ENCODE measurements at places on chromosomes 3 and 15.

DNA sequence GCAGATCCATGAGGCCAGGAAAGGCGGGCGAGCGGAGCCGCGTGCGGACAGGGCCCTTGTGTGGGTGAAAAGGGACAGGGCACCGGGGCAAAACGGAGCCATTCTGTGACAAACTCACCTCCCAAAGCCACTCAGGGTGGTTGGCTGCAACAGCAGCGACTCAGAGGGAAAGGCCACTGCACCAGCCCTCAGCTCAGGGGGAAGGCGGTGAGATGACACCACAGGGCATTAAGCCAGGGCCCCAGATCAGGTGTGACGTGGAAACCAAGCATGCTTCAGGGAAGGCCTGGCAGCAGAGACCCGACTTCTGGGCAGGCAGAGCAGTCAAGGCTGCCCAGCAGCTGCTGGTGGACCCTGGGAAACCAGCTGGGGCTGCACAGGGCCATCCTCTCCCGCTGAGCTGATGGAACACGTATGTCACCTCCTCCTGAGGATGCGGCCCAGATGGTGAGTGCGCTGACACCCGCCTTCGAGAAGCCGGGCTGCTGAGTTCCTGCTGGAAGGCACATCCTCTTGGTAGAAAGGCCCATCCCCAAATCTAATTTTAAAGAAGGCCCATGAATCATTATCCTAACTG lies 82.3 kb downstream of the CHSY1 start:
- no peak for DNase-seq

DNA sequence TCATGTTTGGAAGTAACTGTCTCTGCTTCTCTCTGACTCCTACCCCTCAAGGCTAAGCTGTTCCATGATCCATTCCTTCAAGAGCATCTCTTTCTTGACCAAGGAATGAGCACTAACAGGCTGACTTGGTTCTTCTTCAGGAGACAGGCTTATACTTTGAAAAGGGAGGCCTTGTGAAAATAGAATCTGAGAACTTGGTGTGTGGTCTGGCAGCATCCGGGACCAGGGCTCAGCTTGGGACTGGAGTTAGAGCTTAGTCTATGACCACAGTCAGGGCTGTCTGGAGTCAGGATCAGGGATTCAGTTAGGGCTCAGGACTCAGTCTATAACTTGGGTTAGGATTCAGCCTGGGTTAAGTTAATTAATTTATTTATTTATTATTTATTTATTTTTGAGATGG lies 44.9 kb upstream of the SLC6A6 start:
- DNase-seq = no peak

DNA sequence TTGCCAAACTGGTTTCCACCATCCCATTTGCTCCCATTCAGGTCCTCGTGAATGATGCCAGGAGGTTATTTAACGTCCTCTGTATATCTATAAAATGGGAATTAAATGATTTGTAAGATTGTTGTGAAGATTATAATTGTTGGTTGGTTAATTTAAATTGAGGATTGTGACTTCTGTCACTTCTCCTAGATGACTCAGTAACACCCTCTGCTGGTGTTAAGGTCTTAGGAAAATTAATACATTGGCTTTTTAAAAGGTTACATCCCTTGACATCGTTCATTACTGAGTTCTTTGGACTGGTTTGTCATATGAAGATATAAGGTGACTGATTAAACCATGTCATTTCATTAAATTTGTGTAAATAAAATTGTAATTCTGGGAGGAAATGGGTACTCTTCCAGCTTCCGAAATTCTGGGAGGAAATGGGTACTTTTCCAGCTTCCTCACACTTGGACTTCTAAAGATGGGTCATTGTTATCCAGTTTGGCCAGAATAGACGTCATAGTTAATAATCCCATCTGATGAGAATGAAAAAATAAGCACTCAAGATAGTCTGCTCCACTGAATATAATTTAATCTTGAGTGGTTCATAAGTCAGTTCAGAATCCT lies 33.3 kb upstream of the PAQR5 start:
- DNase-seq = peak; percentile 12

- no peak for DNase-seq
Measured at GRCh38 chr15:90862487-90862886, 5.9 kb upstream of the FURIN start.

GRCh38 chr3:186075489-186075888 lies 33.4 kb downstream of the ETV5 start:
- no peak for DNase-seq

DNA sequence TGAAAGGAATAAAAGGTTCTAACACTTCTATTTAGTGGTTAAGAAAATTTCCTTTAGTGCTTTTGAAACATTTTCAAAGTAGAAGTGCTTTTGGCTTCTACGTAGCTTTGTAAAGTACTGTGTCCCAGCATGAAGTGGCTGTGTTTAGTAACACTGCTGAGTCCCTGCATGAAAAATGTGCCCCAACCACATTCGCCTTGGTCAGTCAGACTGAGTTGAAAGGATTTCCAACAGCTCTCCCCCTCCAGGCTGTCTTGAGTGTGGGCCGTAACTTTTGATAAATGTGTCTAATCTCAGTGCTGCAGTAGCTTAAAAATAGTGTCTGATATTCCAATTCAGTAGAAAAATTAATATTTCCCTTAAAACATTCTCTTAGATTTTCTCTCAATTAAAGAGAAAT lies 115.0 kb downstream of the NR1D2 start:
- no peak for DNase-seq

DNA sequence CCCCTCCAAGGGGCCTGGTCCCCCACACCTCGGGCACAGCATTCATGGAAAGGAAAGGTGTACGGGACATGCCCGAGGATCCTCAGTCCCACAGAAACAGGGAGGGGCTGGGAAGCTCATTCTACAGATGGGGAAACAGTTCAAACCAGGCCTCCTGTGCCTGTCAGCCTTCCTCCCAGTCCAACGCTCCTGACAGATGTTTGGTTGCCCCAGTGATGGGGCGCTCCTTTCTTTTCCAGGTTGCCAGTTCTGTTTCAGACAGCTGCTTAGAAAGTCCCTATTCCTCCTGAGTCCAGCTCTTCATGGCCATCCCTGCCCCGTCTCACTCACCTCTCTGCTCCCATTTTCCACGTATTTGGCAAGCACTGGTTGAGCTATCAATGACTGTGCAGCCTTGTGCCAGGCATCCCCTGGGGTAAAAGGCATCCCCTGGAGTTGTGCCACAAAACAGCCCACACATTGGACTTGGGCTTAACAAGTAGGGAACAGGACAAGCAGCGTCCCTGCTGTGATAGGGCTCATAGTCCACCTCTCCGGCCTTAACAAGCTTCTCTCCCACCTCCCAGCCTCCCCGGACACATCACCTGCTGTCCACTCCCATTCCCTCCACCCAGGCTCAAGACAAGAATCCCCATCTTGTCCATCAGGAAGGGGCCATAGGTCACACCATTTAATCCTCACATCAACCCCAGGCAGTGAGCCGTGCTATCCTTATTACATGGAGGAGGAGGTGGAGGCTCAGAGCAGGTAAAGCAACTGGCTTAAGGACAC lies 6.6 kb downstream of the OXTR start:
- DNase-seq = no peak

DNA sequence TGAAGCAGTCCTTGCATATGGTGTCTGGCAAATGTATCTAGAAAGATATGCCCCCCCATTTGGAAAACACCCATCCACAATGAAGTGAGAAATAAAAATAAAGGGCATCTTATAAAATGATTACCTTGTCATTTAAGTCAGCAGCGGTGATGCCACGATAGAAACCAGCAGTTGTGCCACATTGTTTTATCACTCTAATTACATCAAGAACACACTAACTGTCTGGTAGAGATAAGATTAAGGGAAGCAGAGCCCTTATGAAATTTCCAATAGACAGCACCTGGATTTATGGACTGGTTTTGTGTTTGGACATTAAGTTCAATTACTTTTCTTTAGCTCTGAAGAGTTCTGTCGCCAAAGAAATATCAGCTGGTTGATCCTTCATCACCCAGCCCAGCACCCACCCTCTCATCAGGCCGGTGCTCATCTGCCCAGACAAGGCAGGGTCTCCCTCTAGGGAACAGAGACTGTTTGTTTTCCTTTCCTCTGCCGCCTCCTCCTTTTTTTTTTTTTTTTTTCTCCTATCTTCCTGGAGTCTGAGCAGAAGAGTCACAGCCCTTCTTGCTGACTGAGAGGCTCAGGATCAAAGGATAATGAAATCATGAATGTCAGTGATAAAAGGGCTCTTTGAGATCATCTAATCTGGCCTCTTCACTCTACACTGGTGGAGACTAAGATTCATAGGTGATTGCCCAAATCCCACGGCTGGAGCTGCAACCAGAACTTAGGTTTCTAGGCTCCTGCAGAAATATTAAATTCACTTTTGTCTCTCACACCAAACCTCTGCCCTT lies 464.1 kb downstream of the NTRK3 start:
- no peak for DNase-seq

- peak; percentile 19 for DNase-seq
Measured at GRCh38 chr15:26864664-26865191, 2.1 kb upstream of the GABRA5 start.

DNA sequence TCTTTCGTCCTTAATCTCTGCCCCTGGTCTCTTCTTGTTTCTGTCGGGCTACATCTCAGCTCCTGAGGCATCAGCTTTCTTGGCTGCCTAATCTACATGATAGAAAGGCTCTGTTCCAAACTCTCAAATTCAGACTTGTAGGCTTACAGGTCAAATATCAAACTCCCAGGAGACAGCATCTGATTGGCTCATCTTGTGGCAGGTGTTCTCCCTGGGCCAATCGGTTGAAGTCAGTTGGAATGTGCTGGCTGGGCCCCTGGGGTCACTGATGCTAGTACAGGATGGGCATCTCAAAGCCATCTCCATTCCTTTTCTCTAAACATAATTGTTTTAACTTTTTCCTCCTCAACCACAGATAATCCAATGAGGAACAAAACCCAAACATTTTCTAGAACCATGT lies 198.7 kb downstream of the CNTN3 start:
- DNase-seq = no peak

DNA sequence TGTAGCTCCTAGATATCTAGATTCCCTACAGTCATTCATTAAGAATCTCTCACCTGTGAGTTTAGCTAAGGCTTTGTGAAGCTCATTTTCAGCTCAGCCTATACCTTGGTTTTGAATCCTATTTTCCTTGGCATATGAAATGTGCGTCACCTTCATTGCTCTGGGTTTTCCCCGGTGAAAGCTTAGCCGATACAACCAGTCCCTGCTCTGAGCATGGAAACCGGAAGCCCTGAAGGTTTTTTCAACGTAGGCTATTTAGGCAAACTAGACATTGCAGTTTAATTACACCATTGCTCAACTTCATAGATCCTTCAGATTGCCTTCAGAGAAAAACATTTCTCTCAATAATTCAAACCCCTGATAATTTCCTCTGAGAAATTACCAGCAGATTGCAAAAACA lies 206.8 kb upstream of the TPRG1 start:
- DNase-seq = no peak

DNA sequence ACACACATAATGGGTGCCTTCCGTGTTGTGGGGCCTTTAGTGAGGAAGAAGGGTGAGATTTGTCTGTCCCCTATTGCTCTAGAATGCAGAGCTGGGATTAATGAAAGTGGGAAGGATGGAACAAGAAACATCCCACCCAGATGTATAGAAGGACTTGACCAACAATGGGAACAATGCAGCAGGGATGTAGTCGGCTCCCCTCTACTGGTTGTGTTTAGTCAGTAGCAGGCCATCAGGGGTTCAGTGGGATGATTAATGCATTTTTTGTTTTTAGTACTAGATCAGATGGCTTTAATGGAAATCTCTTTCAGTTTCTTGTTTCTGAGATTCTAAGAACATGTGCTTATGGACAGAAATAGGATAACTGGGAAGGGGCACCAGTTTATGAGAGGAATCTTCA lies 156.0 kb upstream of the ROPN1 start:
- no peak for DNase-seq

DNA sequence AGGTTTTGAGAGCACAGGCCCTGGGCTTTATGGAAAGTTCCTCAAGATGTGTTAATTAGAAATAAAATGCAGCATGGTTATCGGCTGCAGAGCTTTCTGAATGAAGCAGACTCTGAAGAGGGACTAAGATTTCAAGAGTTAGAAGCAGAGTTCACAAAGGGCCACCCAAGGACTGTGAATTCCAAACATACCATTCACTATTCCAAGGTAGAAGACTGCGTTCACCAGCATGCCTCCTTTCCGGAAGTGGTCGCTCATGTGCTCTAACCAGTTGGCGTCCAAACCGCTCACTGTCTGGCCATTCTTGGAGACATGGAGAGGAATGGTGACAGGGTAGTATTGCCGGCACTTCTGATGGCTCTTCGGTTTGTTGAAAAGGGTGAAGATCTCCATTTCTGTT lies 104.9 kb downstream of the OXNAD1 start:
- DNase-seq = no peak

GRCh38 chr3:48057521-48057920 lies 41.3 kb upstream of the MAP4 start:
- no peak for DNase-seq

- DNase-seq = no peak
Measured at GRCh38 chr3:42394579-42395288, 15.7 kb downstream of the LYZL4 start.

GRCh38 chr3:36295296-36295695 lies 85.0 kb upstream of the STAC start:
- DNase-seq = no peak

DNA sequence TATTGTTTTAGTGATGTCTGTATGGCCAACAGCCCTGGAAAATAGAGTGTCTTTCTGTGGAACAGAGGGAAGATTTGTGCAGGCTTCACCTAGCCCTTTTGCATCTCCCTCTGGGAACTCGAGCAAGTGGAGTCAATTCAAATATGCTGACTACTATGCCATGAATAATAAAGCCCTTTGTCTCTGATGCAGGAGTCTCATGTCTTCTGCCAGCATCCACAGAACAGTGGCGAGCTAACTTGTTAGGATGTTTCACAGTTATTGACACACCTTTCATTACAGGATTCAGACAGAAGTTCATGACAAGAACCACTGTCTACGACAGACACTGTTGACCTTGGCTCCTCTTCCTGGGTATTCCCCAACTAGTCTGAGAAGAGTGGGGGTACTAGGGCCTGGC lies 15.6 kb upstream of the CCDC54 start:
- DNase-seq = no peak

- no peak for DNase-seq
Measured at GRCh38 chr3:172787746-172788145, 37.2 kb downstream of the ECT2 start.

- DNase-seq = no peak
Measured at GRCh38 chr3:109687626-109688025, 350.3 kb upstream of the DPPA4 start.

- no peak for DNase-seq
Measured at GRCh38 chr3:99319450-99319849, 318.9 kb upstream of the COL8A1 start.

GRCh38 chr15:100786139-100786531 lies 93.5 kb upstream of the ALDH1A3 start:
- DNase-seq = no peak

Measured in activated CD4-positive, alpha-beta T cell treated with anti-CD3 and anti-CD28 coated beads, Interleukin-2, Interleukin-4, amounts not matched to agents 100 ng/mL and 50 ng/mL, durations not matched to agents 16 hours and 8 hours (primary cell).